Stimulated activated CD8-positive, alpha-beta memory T cell treated with anti-CD3 and anti-CD28 coated beads, Interleukin-4, amount 100 ng/mL, for 1 hour (primary cell): ENCODE measurements at places on chromosomes 1 and 21.

DNA sequence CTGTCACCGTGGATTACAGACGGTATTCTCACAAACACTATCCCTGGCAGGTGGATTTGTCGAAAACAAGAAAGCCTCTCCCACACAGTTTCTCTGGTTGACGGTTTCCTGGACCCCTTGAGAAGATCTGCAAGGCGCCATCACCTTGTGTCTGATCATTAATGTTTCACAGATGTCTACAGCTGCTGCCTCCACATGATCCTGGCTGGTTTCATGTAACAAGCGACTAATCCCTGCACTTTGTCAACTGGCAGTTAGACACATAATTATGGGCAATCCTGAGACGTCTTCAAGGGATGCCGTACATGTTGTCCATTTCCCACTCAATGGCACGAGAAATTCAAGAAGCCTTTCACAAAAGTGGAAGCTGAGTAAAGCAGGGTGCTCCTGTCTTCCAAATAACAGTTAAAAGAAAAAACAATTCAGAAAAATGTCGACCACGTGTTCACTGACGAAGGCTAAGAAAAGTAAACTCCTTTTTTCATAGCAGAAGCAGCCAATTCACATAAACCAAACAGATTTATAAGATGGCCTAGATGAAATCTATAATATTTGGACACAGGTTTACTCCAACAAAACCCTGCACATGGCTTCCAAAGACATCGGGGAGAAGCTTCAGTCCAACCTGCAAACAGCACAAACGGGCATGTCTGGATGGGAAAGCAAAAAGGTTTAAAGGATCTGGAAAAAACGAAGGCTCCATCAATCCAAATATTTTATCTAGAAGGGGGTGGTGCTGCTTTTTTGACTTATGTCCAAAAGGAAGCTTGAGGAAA, 52.2 kb downstream of the CAPZB start:
- DNase-seq = no peak

DNA sequence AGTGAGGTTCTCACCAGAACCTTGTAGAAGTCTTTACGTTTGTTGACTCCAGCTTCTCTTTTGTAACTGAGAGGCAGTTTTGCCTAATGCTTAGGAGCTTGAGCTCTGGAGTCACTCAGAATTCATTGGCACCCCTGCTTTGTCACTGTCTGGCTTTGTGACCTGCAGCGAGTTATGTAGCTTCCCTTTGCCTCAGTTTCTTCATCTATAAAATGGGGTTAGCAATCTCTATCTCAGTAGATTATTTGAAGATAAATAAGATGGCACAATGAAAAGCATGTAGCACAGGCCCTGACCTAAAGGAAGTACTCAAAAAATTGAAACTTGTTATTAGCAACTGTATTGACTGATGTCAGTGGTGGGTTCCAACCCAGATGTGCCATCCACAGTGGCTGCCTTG, 8.1 kb downstream of the DHDDS start:
- no peak for DNase-seq

DNA sequence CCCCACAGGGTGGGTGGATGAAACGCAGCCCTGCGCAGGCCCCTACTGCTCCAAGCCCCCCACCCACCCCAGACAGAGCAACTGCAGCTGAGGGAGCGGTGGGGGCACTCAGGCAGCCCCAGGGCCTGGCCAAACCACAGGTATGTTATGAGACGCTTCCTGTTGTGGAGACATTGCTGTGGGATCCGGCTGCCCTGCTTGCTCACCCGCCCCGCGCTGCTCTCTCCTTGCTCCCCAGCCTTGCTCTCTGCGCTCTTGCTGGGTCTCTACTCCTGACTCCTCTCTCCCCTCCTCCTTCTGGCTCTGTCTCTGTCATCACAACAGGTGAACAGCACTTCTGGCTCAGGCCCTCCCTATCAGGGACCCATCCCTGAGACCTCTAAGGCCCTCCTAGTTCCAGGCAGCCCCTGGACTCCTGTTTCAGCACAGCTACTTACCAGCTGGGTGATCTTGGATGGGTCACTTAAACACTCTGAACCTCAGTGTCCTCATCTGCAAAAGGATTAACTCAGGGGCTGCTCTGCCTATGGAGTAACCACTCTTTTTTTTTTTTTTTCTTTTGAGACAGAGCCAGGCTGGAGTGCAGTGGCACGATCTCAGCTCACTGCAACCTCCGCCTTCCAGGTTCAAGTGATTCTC, 15.9 kb downstream of the COL8A2 start:
- DNase-seq = no peak

- DNase-seq = no peak
Measured at GRCh38 chr21:38567335-38567969, 69.2 kb upstream of the ERG start.

- DNase-seq = no peak
Measured at GRCh38 chr21:42195378-42196031, 23.4 kb upstream of the ABCG1 start.

GRCh38 chr1:47759936-47760629, 237.1 kb downstream of the TRABD2B start:
- DNase-seq = no peak

GRCh38 chr21:44533891-44534627, 5.9 kb downstream of the KRTAP10-1 start:
- no peak for DNase-seq

- DNase-seq = no peak
Measured at GRCh38 chr1:56472860-56473259, 106.5 kb downstream of the PLPP3 start.

- no peak for DNase-seq
Measured at GRCh38 chr1:96130432-96130831, 591.2 kb upstream of the PTBP2 start.
